ENCODE measurements at places on chromosomes 3 and 15.

- no peak for DNase-seq
Observed at GRCh38 chr15:44381236-44381635, 46.2 kb upstream of the CTDSPL2 start.

DNA sequence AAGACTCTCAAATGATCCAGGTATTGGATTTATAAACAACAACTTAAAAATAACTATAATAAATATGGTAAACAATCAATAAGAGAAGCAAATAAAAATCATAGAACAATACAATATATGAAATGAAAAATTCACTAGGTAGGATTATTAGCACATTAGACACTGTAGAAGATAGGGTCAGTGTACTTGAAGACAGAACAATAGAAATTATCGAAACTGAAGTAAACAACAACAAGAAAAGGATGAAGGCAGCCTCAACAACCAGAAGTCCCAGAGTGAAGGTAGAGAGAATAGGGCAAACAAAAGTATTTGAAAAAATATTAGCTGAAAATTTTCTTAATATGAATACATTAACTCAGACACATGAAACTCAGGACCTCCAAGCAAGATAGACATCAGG lies 11.9 kb downstream of the IQCB1 start:
- peak; percentile 1 for DNase-seq

DNA sequence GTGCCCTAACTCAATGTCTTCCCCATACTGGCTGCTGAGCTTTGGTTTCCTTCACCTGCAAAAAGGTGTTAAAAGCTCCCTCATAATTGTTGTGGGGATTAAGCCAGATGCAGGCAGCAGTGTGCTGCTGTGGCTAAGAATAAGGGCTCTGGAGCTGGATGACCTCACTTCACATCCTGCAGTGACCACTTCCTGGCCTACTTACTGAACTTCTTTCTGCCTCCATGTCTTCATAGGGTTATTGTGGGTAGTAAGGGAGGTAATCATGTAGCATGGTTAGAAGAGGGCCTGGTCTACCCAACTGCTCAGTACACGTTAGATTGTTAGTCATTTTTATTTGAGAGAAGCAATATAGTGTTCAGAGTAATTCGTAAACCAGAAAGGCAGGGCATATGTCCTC lies 18.4 kb downstream of the GYG1 start:
- DNase-seq = no peak

DNA sequence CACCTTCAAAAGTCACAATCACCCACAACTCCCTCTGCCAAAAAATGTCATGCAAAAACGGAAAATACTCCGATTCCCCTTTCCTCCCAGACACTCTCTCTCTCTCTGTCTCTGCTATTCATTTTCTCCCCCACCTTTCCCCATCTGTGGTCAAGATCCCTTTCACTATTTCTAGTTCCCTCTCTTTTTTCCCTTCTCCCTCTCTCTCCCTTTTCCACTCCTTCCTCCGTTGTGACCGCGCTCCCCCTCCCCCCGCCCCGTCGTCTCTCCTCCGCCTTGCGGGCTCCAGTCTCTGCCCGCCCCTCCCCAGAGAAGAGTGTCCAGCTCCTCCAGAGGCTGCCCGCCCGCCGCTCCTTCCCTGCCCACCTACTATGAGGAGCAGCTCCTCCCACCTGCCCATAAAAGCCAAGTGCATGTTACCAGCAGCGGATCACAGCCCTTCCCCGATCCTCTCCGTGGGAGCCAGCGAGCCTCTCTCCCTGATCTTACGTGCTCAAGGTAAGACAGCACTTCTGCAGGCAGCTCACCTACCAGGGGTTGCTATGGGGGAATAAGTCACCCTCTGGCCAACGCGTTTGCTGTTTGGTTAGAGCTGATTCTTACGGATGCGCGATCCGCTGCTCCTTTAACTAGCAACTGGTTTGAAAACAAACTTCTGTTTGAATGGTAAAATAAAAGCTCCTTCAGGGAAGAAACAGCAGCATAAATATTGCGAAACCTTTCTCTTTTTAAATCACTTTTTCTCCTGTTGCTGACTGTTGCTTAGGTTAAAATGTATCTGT lies at the start of gene COL8A1:
Gene COL8A1, plus strand, starts transcription at position 428 of the 782 bp plus-strand sequence. CDS start 152,089 bp downstream, outside the sequence.
- DNase-seq = peak; percentile 74

All from Caki2 (cell line).